ENCODE measurements at places on chromosomes 6 and 20.

DNA sequence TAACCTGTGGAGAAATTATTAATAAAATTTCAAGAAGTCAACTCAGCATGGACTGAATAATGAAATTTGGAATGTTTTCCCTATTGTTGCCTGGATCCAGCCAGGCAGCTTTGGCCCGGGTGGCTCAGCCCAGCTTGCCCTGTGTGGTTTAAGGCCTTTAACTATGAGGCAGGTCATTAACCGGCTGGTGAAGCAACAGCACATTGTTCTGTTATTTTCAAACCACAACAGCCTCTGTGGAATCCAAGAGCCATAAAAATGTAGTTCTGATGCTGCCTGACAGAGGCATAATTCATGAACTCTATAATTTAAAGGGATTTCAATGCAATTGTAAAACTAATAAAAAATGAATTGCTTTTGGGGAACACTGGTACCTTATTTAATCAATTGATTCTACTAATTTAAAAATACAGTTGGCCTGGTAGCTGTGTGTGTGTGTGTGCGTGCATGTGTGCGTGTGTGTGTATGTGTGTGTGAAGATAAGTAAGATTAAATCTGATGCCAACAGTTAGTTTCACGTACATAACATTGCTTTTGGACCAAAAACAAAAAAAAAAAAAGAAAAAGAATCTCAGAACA, 117.7 kb downstream of the RPS12 start:
- DNase-seq: peak; percentile 83

GRCh38 chr6:79630380-79630882, 698 bp upstream of the SH3BGRL2 start:
- no peak for DNase-seq

DNA sequence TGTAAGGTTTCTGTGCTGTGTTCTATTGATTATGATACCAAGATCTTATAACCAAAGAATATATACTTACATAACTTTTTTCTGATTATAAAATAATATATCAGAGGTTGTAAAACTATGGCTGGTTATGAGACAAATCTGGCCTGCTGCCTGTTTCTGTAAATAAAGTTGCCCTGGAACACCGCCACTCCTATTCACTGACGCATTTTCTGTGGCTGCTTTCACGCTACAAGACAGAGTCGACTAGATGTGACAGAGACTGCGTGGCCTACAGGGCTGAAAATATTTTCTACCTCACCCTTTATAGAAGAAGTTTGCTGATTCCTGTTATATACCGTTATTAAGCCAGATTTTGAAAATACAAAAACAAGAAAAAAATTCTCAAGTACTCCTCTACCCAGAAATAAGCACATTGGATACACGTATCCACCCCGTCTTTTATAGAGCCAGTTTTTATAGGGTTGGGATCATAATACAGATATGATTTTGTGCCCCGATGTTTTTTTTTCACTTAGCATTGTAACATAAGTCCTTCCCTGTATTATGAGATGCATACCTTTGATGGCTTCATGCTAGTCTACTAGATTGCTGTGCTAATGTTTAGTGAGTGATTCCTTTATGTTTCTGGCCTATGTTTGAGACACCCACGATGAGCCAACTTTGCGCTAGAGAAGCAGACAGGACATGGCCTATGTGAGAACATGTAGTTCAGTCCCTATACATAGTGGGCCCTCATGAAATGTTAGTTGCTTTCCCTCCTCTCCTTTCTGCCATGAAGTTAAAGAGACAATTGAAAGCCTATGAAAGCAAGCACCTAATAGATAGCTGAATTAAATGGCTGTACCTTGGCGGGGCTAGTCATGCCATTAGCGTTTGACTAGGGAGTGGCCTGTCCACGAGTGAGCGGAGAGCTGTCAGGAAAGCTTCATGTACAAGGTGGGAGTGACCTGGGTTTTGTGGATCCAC, 98.1 kb upstream of the KCNK16 start:
- DNase-seq: no peak

- DNase-seq: no peak
These were observed 20.4 kb downstream of the EPB41L2 start for GRCh38 chr6:131042664-131043063.

GRCh38 chr20:2005359-2005758, 11.5 kb upstream of the PDYN start:
- DNase-seq: no peak

- no peak for DNase-seq
These were observed 26.8 kb downstream of the DOK5 start for GRCh38 chr20:54502179-54502578.

DNA sequence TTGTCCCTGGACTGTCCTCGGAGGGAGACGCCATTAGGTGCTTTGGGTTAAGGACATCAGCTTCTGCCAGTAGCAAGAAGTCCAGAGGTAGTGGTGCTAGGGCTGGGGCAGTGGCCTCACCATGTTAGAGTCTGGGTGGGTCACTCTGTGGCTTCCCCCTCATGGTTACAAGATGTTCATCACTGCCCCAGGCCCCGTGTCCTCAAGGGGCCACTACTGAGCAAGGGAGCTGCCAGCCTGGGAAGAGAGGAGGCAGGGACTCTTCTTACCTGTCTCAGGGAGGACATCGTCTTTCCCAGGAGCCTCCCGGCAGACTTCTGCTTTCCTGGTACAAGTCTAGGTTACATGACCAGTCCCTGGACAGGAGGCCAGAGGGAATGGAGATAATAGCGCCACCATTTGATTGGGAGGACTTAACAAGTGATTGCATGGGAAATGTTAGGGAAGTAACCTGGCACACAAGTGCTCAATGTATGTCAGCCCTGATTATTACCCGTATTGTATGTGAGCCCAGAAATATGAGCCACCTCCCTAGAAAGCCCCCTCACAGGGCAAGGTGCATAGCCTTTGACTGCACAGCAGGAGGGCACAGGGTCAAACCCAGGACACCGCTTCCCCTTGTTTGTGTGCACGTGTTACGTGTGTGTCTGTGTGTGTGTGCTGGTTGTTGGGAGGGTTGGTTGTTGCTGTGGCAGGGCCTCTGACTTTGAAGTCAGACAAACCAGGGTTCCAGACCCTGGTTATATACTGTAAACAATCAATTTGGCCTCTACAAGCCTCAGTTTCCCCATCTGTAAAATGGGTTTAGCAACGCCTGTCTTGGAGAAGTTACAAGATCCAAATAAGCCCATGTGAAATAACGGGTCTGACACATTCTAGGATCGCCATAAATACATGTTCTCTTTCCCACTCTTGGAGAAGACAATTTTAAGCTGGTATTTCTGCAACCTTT, 30.0 kb downstream of the SIRPA start:
- no peak for DNase-seq

DNA sequence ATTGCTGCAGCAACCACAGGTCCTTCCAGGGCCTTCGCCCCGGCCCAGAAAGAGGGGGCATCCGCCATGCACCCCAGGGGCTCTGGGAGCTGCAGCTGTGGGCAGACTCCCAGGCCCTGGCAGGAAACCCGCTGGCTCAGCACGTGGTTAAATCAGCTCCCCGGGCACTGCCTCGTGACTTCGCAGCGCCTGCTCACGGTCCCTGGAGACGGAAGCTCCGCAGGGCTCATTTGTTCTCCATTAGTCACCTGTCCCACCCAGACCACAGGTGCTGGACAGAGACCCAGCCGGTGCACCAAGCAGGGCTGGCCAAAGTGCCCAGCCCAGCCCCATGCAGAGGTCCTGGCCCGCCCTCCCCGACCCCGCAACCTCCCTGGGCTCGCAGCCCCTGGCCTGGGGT, 14.7 kb downstream of the KCNQ2 start:
- peak; percentile 11 for DNase-seq

All from retinal pigment epithelial cell (primary cell).